ENCODE measurements at places on chromosomes 12 and 14.

DNA sequence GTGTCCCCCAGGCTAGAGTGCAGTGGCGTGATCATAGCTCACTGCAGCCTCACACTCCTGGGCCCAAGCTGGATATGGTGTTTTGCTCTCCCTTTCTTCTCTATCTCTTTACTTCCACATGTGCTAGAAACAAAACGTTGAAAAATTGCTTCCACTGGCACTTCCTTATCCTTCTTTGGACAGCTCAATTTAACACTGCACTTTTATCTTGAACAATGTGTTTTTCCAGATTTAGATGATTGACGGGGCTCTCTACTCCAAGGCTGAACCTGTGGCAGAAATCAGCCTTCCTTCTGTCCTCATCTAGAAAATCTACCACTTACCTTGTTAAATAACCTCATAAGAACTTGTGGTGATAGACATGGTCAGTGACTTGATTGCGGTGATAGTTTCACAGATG lies 165.1 kb downstream of the DAD1 start:
- DNase-seq, result no peak

DNA sequence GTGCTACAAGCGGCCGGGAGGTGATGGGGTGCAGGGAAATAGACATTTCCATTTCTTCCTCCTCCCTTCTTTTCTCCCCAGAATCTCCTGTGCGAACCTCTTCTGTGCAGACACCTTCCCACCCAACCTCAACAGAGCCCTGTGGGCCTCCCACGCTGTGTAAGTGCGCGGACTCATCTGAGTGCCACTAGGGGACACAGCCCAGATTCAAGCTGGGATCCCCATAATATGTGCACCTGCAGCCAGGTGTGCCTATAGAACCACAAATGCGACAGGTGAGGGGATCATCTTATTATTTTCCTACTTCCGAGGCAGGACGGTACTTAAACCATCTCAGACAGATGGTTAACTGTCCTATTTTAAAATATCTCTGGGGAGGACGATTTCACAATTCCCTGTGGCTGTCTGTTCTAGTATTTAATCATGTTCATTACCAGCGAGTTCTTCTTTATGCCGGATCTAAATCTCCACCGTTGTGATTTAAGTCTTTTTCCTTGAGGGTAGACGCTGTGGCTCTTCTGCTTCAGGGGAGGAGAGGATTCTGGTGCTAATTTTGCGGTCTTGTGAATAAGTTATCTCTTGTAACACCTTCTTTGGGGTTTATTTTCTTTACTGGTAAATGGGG lies 17.2 kb upstream of the CACNA1C start:
- no peak for DNase-seq

DNA sequence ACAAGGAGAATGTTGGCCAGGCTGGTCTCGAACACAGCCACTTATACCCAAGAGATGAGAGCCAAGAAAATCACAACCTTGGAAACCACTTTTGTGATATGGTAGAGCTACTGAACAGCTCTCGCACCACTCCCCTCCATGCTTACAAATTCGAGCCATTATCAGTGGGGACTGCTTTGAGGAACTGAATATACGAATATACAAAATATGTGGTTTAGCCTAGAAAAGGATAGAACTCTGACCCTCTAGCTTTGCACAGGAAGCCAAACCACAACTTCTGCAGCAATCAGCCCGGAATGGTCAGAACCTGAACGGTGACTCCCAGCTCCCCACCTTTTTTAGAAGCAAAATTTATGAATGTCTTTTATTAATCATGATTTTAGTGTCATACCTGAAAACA lies 129.8 kb upstream of the TMEM132C start:
- no peak for DNase-seq

GRCh38 chr14:64857979-64858744 lies 21.5 kb downstream of the SPTB start:
- DNase-seq, result no peak

GRCh38 chr12:42756841-42757623 lies 167.5 kb upstream of the PRICKLE1 start:
- DNase-seq, result no peak

- DNase-seq, result no peak
Measured at GRCh38 chr12:19894803-19895202, 455.5 kb downstream of the AEBP2 start.

DNA sequence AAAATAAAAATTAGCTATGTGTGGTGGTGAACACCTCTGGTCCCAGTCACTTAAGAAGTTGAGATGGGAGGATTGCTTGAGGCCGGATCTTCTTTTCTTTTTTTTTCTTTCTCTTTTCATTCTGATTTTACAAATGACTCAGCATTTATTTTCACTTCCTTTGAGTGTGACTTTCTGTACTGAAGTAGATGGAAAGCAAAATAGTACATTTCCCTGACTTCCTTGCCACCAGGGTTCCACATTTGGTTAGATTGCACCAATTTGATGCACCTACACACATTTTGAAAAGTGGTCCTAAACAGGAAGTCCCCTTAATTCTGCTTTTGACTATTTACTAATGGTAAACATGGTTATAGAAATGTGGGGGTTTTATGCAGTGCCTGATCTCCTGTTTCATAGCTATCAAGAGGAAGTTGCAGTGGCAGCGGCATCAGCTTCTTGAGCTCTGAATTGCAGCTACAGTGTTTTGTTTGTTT lies 13.0 kb upstream of the LEMD3 start:
- DNase-seq, result no peak

All from stimulated activated CD8-positive, alpha-beta memory T cell treated with anti-CD3 and anti-CD28 coated beads, Interleukin-15, amount 100 ng/mL, for 4 hours (primary cell).